ENCODE measurements at places on chromosomes 16 and 17.

DNA sequence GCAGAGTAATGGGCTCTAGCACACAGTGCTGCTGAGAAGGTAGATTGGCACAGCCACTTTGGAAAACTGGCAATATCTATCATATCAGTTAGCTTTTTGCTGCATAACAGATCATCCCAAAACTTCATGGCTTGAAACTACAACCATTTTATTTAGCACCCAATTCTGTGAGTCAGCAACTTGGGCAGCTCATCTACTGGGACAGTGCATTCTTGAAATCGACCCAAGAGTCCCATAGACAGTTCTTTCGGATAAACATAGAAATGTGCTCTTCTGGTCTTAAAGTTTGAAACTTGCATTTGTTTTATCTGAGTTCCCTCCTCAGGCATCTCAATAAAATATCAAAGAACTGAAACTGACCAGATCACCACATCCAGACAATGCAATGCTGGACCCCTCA lies 76.7 kb downstream of the CEP112 start:
- DNase-seq, result no peak

DNA sequence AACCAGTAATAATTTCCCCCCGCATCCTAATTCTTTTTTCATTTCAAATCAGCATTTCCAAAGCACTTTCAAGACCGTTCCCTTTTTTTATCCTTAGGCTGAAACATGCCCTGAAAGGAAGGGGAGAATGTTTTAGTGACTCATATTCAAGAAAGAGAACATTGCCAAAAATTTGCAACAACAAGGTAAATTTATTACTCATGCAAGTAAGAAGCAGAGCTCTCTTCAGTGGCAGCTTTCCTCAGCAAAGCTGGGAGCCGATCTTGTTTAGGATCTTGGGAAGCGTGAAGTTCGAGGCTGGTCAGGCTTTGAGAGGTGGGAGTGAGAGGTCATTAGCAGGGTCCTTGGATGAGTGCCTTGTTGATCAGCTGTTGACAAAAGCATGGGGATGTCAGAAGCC lies 129.5 kb downstream of the PRKCA start:
- no peak for DNase-seq

GRCh38 chr17:9886141-9886930 lies 18.7 kb downstream of the RCVRN start:
- no peak for DNase-seq

GRCh38 chr17:77692571-77693161 lies 265.8 kb upstream of the TNRC6C start:
- DNase-seq, result peak; percentile 40

- DNase-seq, result no peak
These were observed 47.4 kb upstream of the NUDT7 start for GRCh38 chr16:77674888-77675287.

DNA sequence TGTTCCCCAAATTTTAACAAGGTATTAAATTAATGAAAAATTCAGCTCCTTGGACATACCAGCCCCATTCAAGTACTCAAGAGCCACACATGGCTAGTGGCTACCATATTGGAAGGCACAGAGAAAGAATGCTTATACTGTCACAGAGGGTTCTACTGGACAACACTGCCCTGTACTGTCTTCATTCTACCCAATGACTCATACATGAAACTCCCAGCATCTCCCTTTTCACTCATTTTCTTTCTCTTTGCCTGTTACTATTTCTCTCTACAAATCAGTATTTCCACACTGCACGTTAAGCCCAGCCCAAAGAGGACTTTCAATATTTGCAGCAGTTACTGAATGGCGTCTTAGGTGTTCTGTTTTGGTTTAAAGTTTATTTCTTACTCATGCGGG lies 72.1 kb upstream of the RCVRN start:
- no peak for DNase-seq

DNA sequence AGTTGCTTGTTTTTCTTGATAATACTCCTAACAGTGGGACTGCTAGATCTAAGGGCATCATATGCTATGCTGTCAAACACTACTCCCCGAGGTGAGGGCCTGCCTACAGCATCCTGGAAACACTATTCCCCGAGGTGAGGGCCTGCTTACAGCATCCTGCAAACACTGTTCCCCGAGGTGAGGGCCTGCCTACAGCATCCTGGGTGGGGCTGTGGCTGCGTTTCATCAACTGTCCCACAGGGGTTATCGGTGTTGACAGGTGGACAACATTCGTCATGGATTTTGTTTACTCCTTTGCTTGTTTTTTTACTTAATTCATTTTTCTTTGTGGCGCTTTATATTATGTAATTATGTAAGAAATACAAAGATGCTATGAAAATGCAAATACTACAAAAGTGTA lies 22.5 kb downstream of the NPRL3 start:
- DNase-seq, result no peak

GRCh38 chr17:3900646-3901045 lies 7.8 kb upstream of the CAMKK1 start:
- DNase-seq, result no peak

DNA sequence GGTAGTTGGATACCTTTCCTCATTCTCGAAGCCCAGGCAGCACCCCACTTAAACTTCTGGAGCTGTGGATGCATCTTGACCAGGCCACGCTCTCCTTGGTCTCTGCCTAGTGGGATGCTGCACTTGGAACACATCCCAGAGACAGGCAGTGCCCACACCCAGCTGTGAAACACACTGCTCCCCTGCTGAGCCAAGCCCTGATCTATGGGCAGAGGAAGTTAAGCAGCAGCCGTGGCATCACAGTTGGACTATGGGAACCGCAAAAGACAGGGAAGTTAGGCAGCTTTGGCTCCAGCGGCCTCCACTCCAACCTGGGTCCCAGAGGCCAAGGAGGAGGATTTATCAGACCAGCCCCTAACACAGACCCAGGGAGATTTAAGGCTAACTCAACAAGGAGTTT lies 284.8 kb upstream of the CCL2 start:
- no peak for DNase-seq

DNA sequence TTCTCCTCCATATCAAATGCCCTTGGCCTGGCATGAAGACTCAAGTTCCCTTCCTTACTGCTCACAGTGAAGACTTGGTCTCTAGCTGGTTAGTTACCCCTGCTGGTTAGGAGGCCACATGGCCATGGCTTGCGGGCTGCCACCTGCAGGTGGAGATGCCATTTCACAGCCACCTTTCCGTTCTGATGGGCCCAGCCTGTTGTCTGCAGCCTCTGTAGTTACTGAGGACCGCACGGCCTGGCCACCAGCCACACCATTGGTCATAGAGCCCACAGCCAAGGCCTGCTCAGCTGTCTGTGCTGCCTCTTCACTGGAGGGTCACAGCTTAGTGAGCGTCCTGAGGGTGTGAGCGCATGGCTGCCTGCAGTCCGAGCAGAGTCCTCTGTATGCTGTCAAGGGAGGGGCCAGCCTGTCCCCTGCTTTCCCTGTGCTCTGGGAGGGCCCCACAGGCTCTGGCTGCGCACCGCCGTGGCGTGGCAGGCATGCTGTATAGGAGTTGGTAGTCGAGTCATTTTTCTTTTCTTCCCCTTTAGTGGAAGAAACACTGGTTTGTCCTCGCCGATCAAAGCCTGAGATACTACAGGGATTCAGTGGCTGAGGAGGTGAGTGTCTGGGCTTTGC lies 59.2 kb downstream of the PLD6 start:
- peak; percentile 20 for DNase-seq

DNA sequence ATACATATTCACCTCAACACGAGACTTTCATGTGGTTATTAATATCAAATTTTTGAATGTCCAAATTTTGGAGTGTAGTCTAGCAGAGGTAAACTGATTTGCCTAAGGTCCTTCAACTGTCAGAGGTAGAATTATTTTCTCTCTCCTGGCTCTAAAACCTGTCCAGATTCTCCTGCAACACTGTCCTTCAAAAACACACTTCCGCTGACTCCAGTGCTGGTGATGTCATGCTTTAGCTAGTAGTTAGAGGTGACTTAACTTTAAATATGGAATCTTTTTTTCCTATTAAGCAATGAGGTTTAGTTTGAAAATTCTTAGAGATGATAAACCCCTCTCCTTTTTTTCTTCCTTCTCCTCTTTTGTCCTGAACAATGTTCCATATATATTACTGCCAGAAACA lies 10.8 kb upstream of the CBLN1 start:
- DNase-seq, result no peak

- no peak for DNase-seq
These were observed 8.5 kb downstream of the PRMT7 start for GRCh38 chr16:68319185-68319908.

DNA sequence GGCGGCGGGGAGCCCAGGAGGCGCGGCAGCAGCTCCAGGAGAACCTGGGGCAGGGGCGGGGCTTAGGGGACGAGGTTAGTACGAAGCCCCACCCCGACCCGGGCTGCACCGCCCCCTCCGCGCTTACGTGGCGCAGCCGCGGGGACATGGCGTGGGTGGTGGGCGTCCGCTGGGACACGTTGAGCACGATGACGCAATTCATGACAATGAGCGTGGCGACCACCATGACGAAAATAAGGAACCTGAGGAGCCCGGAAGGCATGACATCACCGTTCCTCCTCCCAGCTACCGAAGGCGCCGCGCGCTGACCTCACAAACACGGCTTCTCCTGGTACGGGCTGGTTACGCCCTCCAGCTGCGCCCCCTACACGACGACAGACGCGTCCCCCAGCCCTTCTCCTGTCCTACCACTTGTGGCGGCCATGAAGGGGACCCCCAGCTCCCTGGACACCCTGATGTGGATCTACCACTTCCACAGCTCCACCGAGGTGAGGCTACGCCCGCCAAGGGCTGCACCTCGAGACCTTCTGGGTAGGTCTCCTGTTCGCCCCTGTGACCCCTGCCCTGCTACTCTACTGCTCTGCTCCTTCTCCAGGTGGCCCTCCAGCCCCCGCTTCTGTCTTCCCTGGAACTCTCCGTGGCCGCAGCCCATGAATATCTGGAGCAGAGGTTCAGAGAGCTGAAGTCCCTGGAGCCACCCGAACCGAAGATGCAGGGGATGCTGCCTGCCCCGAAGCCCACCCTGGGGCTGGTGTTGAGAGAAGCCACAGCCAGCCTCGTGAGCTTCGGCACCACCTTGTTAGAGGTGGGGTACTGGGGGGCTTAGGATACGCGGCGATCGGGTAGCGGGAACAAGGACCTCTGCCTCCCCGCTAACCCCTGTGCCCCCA lies at the start of gene C17orf107:
Gene C17orf107 (plus strand): TSS at position 196 of the 890 bp plus-strand sequence. CDS start 227 bp downstream, at position 423.
- peak; percentile 81 for DNase-seq

GRCh38 chr16:80743273-80743672 lies 61.1 kb downstream of the CDYL2 start:
- no peak for DNase-seq

GRCh38 chr16:4461250-4462085 lies 13.0 kb downstream of the NMRAL1 start:
- DNase-seq, result no peak

DNA sequence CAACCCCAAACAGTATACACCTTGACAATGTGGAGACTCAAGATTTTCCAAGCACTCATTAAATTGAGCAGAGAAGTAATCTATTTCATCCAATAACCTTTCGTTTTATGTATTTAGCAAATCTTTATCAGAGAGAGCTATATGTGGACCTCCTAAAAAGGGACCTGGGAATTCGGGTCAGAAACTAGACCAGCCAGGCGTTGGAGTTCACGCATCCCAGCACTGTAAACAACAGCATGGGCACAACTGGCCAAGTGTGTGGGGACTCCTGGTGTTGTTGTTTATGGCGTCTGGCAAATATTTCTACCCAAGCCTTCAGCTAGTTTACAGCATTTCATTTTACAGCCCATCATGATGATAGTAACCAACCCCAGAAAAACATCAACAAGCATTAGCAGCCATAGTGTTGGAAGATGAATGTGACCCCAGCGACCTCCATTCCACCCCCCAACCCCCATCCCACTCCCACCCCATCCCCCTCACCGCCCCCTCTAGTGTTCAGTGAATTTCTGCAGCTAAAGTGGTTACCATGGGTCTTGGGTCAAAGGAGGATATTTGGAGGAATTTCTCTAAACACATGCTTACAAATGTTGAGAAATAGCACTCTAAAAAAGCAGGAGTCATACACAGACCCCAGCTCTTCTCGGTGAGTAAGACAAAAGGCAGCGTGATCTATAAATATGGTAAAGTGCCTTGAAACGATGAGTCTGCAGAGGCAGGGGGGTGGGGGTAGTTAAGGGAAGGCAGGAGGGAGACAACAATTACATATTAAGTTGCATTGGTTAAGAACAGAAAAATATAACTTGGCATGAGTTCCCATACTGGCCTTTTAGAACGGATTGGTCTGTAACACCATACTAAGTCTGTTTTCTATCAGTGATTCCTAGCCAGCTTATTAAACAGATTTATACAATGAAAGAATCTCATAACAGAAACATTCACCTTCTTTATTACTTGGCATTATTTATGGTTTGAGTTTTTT lies 91.4 kb upstream of the TBX2 start:
- no peak for DNase-seq

DNA sequence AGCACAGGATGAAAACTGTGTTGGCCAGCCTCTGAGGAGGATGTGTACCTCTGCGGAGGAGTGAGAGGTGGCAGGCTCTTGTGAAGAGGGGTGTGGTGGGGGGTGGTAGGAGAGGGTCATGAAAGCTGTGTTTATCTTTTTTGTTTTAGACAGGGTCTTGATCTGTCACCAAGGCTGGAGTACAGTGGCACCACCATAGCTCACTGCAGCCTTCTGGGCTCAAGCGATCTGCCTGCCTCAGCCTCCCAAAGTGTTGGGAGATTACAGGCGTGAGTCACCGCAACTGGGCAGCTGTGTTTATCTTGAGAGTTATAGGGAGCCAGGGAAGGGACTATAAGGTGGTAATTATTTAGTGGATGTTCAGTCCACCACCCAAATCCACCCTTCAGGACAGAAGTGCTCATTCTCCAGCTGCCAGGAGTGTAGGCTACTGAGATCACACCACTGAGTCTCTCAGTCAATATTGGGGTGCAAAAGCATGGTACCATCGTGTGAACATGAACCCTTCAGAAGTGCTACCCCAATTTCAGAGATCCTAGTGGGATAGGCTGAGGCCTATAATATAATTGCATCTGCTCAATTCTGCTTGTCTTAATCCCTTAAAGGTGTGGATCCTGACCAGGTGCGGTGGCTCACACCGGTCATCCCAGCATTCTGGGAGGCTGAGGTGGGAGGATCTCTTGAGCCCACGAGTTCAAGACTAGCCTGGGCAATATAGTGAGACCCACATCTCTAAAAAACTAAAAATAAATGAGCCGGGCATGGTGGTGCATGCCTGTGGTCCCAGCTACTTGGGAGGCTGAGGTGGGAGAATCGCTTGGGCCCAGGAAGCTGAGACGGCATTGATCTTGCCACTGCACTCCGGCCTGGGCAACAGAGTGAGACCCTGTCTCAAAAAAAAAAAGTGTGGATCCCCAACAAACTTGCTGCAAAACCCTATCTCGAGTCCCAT lies 788 bp upstream of the EXOC3L1 start:
- DNase-seq, result no peak

DNA sequence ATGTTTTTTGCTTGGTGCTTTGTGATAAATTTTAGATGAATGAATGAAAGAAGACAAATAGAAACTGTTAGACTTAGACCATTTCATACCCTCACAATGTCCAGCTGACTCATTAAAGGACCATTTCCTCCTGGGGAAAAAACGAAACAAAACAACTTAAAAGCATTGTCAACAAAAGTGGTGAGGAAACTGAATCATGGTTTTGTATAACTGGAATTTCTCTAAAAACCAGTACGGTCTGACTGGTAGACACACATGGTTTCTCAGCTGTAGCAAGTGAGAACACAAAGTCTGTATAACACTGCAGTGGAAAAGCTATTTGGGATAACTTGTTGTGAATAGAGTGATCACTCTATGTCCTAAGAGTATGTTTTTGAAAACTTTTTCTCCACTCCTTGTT lies 5.3 kb upstream of the DDX52 start:
- no peak for DNase-seq

- no peak for DNase-seq
These were observed 762 bp downstream of the CDK12 start for GRCh38 chr17:39461926-39462569.

- DNase-seq, result no peak
These were observed 231.5 kb downstream of the MRTFB start for GRCh38 chr16:14302399-14303181.
